IMR-90 (cell line): ENCODE measurements at places on chromosomes 13 and 19. TPM values are rescaled to one million over a fixed set of nuclear protein-coding genes. Genes with fewer than 3 reads are reported as not detected.

The PSG7 gene
- total RNA-seq: under 0.01 and 0.28 TPM in 2 replicates

The NCR1 gene
- total RNA-seq: not detected in 2 replicates

The KIR3DL1 gene
- total RNA-seq: not detected in 2 replicates

The OR7E24 gene
- not detected in 2 replicates for total RNA-seq

The DACT3 gene
- 1.6 and 1.9 TPM in 2 replicates for total RNA-seq

The CNN2 gene
- 270 and 272 TPM in 2 replicates for total RNA-seq

DNA sequence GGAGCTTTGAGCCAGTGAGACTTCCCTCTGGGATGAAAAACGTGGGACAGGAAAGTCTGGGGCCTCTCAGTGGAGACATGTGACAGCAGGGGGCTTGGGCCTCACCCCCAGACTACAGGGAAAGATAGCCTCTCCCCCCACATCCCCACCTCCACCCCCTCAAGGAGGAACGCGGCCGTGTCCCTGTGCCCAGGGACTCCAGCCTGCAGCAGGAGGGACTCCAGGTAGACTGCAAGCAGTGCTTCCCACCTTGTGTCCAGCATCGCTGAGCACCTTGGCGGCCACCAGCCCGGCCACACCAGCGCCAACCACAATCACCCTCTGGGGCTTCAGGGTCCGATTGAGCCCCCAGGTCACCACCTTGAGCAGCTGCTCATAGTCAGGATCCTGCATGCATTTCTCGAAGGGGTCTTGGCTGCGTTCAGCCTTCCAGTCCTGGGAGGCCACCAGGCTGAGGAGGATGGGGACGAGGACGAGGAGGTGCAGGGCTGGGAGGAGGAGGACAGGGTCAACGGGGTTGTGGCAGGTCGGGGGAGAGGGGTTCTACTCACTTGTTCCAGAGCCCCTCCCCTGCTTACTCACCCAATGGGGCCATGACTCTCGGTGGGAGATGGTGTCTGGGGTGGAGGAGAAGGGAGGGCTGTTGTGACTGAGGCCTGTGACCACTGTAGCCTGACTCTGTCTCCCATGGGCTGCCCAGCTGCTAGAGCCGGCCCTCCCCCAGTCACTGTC is 955 bp downstream of the IL4I1 start:
- no peak for DNase-seq

- no peak for DNase-seq
Measured at GRCh38 chr13:49409008-49409407, 34.9 kb downstream of the CAB39L start.

- DNase-seq: peak; percentile 44
Measured at GRCh38 chr19:7460562-7460966, 28.3 kb downstream of the PEX11G start.

GRCh38 chr19:38959618-38960017 is 15.9 kb downstream of the FBXO17 start:
- no peak for DNase-seq
